Right ventricle myocardium inferior (tissue), 1 donor: ENCODE measurements at places on chromosomes 4 and X. TPM values are rescaled to one million over a fixed set of nuclear protein-coding genes. Genes with fewer than 3 reads are reported as not detected.

IBSP gene
- total RNA-seq, result not detected

COX7B2 gene
- not detected for total RNA-seq

SASH3 gene
- 2.5 TPM for total RNA-seq

BANK1 gene
- 0.35 TPM for total RNA-seq

VGLL1 gene
- total RNA-seq, result not detected

F11 gene
- not detected for total RNA-seq

CFAP99 gene
- not detected for total RNA-seq

SLC4A4 gene
- 20.3 TPM for total RNA-seq

HMX1 gene
- total RNA-seq, result not detected

DCLK2 gene
- 19.9 TPM for total RNA-seq

TCEAL6 gene
- total RNA-seq, result not detected

MAP7D2 gene
- 0.78 TPM for total RNA-seq

USP17L22 gene
- total RNA-seq, result not detected

SLC25A4 gene
- 2,233 TPM for total RNA-seq

LRP2BP gene
- 2.4 TPM for total RNA-seq

RBM46 gene
- total RNA-seq, result not detected

HOPX gene
- 59.3 TPM for total RNA-seq

SSX1 gene
- not detected for total RNA-seq

USP17L24 gene
- not detected for total RNA-seq
